Left cardiac atrium (tissue), 4 donors: ENCODE measurements at places on chromosomes 4 and X.

DNA sequence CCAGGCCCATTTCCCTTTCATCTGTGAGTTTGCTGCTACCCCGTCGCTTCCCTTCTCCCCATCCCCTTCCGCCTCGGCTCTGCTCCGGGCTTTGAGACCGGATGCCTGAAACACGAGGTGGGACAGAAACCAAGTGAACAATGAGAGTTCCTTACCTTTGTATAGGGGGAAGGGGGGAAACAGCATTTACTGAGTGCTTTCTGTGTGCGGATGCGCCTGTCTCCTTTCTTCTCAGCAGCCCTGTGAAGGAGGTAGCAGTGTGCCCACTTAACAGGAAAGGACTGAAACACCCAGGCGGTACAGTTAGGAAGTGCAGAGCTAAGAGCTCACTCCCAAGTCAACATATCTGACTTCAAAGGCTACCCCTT, 43.2 kb upstream of the TMSB15B start:
- DNase-seq: no peak

DNA sequence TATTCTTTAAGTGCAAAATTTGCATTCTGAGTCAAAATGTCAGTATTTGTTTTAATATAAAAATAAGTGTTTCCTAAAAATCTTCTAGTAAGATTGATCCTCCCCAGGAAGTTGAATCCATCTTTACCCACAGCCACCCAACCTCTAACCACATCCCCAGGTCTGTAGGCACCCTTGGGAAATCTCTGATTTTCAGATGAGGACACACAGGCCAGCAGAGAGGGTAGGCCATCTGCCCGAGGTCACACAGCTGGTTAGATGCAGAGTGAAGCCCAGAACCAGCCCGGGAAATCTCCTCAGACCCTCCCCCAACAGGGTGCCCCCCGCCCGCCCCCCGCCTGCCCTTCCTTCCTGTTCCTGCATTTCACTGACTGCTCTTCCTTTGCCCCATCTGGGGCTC, 277.5 kb downstream of the FBXW7 start:
- DNase-seq: no peak

GRCh38 chr4:141851246-141851891, 215.0 kb downstream of the IL15 start:
- no peak for DNase-seq

- no peak for DNase-seq
Measured at GRCh38 chr4:146477054-146477453, 44.7 kb downstream of the SLC10A7 start.

DNA sequence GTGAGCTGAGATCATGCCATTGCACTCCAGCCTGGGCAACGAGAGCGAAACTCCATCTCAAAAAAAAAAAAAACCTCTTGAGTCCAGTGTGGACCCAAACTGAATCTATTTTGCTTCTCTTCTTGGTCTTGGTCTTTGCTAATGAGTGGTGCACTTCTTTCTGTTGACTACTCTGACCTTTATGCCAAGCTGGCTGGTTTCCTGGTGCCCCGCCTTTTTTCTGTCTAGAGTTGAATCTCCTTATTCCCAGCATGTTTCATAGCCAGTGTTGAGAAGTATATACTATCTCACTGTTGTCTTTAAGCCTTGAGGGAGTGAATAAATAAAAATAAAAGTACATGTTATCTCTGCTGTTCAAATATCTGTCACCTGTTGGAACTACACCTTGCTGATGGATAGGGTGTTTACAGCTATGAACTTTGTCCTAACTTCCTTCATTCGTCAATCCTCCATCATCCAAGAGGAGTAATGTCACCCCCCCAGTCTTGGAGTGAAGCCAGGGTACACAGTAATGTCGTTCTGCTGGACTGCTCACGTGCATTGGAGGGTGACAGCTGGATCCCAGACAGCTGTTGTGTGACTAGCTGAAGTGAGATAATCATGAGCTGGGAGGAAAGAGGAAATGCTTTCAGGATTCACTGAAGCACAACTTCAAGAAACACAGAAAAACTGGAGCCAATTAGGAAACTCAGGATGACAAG, 99.3 kb upstream of the PRKG2 start:
- peak; percentile 72 for DNase-seq
